ENCODE measurements at places on chromosomes 5 and 9.

DNA sequence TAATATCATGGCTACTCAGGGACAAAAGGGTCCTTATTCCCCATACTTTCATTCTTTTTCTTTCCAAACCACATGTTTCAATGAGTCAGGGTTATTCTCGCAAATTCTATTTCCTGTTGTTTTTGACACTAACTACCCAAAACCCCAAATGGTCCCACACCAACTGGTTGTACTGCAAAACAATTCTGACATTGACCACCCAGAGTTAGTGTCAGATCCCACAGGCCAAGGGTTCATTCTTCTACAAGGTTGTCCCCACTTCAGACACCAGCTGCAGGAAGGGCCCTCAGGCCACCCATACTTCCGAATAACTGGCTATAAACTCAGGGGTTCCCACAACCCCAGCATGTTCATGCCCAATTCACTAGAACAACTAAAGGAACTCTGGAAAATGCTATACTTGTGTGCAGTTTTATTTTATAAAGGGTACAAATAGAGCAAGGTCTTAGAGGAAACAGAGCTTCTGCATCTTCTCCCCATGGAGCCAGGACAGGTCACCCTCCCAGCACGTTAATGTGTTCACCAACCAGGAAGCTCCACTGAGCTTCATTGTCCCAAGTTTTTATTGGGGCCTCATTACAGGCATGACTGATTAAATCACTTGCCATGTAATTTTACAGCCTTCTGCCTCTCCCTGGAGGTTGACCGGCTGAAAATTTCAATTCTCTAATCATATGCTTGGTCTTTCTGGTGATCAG, 334.8 kb downstream of the DRD1 start:
- no peak for DNase-seq

- DNase-seq, result no peak
Measured at GRCh38 chr5:156378159-156378558, 51.2 kb downstream of the SGCD start.

- DNase-seq, result no peak
Measured at GRCh38 chr5:34708777-34709176, 52.6 kb downstream of the RAI14 start.

GRCh38 chr9:133238272-133238850, 29.3 kb upstream of the OBP2B start:
- DNase-seq, result peak; percentile 63

Data from left lobe of liver (tissue), 2 donors.